MCF 10A (cell line): ENCODE measurements at places on chromosomes 3 and 15. TPM values are rescaled to one million over a fixed set of nuclear protein-coding genes. Genes with fewer than 3 reads are reported as not detected.

The MYRIP gene
- total RNA-seq, result 0.10 and 0.19 TPM in 2 replicates

The DNAH1 gene
- total RNA-seq, result 3.0 and 7.6 TPM in 2 replicates

The IQCF2 gene
- not detected in 2 replicates for total RNA-seq

The SAMMSON gene
- total RNA-seq, result not detected in 2 replicates

The SFMBT1 gene
- total RNA-seq, result 11.5 and 11.8 TPM in 2 replicates

The CD96 gene
- total RNA-seq, result 0.09 TPM in 1 of 2 replicates, not detected in the other

The C3orf85 gene
- total RNA-seq, result not detected in 2 replicates

DNA sequence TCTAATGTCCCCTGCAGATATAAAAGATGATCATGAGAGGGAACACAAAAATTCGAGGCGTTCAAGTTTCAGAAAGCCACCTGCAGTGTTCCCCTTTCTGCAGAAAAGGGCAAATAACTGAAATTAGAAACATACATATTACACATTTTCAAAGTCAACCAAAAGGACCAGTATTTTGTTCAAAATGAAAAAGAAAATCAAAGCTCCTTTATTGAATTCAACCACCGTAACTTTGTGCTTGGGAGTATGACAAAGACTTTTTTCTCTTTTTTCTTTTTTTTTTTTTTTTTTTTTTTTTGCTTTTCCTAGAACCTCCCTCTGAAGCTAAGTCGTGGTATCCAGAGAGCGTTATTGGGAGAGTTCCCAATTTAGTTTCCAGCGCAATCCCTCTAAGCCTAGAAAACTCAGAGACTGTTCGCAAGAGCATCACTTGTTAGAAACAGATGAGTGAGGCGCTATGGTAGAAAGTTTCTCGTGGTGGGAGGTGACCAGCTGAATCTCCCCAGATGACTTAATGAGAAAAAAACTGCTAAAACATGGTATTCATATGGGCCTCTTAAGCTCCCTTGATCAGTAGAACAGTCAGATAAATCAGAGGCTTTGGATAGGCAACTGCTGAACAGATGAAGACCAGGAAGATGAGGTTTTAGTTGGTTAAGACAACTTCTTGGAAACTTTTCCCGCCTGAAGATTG is 77.4 kb downstream of the MB21D2 start:
- H3K4me3 ChIP-seq, result no peak overlapping the region
- no peaks in the 10 kb centered on the region for H3K27me3 ChIP-seq
- H3K27ac ChIP-seq, result no peak overlapping the region
- no peaks in the 10 kb centered on the region for H3K36me3 ChIP-seq
- no peak for DNase-seq
- H3K4me1 ChIP-seq, result no peaks in the 10 kb centered on the region

- H3K36me3 ChIP-seq, result no peaks in the 10 kb centered on the region
- H3K4me1 ChIP-seq, result peaks cover 8% of the 10 kb centered on the region
- H3K27me3 ChIP-seq, result no peaks in the 10 kb centered on the region
These were observed 14.9 kb upstream of the CTNNB1 start for GRCh38 chr3:41184394-41184793.

- H3K4me1 ChIP-seq, result peaks cover 7% of the 10 kb centered on the region
- no peaks in the 10 kb centered on the region for H3K27me3 ChIP-seq
- H3K4me3 ChIP-seq, result no peak overlapping the region
- no peak for DNase-seq
These were observed 75.1 kb upstream of the TRIM42 start for GRCh38 chr3:140602781-140603180.

DNA sequence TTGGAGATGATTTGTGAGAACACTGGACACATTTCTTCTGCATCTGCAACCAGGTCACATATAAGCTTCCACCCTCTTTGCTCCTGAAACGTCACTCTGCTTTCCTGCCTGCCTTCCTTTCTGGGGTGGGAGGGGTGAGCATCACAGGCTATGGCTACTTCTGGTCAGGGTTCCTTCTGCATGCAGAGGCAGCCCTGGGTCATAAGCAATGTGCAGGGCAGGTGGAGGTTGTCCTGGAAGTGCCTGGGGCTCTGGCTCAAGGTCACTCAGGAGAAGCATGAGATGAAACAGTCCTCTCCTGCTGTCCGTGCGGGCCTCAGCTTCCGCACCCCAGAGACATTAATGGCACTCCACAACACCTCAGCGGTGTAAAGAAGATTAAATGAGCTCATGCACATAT is 15.1 kb downstream of the SLC6A20 start:
- no peaks in the 10 kb centered on the region for H3K36me3 ChIP-seq
- no peak overlapping the region for H3K4me3 ChIP-seq
- no peaks in the 10 kb centered on the region for H3K4me1 ChIP-seq
- no peak overlapping the region for H3K27ac ChIP-seq
- peaks cover 13% of the 10 kb centered on the region for H3K27me3 ChIP-seq

DNA sequence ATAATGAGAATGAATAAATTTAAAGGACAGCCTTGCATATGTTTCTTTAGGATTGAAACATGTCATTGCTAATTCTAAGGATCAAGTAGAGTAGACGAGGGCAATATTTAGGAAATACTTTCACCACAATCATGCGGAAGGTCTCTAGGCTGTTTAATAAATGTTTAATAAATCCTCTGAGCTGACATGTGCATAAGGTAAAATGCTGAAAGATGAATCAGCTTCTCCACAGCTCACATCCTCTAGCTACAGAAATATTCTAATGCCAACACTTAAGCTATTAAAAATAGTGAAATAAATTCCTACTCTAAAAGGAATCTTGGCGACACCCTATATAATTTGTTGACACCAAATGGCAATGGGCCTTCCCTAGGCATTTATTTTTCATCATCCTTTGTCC is 407.3 kb downstream of the TBL1XR1 start:
- no peaks in the 10 kb centered on the region for H3K4me1 ChIP-seq
- H3K27ac ChIP-seq, result no peak overlapping the region
- no peak for DNase-seq
- no peaks in the 10 kb centered on the region for H3K27me3 ChIP-seq

DNA sequence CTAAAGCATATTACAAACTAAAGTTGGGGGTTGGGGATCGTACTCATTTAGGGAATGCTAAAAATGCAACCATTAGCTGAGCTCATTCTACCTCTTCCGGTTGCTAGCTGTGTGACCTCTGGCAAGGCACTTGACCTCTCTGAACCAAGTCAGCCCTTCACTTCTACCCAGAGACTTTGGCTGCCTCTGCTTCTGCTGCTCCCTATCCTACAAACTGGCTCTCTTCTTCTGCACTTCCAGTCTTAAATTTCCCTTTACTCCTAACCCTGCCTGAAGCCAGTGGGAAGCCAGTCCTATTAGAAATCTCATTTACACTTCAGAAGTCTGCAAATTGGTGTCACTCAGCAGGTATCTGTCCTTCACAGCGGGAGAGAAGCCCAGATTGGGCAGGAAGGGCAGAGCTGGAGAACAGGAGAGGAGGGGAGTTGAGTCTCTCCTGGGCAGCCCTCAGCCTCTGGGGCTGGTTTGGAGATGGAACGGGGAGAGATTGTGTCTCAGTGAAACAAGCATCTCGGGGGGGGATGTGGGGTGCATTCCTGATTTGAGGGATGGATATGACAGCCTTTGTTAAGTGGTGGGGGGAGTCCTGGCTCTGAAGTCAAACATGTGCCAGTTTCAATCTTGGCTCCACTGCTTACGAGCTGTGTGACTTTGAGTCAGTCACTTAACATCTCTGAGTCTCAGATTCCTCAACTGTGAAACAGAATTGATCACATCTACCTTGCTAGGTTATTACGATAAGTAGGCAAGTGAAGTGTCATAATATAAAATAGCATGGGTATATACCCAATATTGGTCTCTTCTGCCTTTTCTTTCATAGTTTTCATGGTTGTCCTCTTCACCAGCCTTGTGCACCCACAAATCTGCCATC is 7.8 kb upstream of the AEN start:
- H3K4me1 ChIP-seq, result no peaks in the 10 kb centered on the region
- no peak overlapping the region for H3K4me3 ChIP-seq
- H3K27me3 ChIP-seq, result peaks cover 33% of the 10 kb centered on the region
- no peak for DNase-seq
- no peaks in the 10 kb centered on the region for H3K36me3 ChIP-seq

GRCh38 chr3:190455828-190456227 is 6.1 kb upstream of the TMEM207 start:
- H3K36me3 ChIP-seq, result no peaks in the 10 kb centered on the region
- H3K4me1 ChIP-seq, result no peaks in the 10 kb centered on the region
- no peak overlapping the region for H3K4me3 ChIP-seq
- no peak overlapping the region for H3K27ac ChIP-seq

GRCh38 chr3:27666708-27667107 is 55.4 kb downstream of the EOMES start:
- H3K36me3 ChIP-seq, result peaks cover 11% of the 10 kb centered on the region
- H3K27ac ChIP-seq, result no peak overlapping the region
- H3K4me1 ChIP-seq, result no peaks in the 10 kb centered on the region

- H3K4me1 ChIP-seq, result peaks cover 12% of the 10 kb centered on the region
- peaks cover 12% of the 10 kb centered on the region for H3K27me3 ChIP-seq
- H3K27ac ChIP-seq, result no peak overlapping the region
- DNase-seq, result no peak
These were observed 5.0 kb upstream of the HES1 start for GRCh38 chr3:194130807-194131589.

DNA sequence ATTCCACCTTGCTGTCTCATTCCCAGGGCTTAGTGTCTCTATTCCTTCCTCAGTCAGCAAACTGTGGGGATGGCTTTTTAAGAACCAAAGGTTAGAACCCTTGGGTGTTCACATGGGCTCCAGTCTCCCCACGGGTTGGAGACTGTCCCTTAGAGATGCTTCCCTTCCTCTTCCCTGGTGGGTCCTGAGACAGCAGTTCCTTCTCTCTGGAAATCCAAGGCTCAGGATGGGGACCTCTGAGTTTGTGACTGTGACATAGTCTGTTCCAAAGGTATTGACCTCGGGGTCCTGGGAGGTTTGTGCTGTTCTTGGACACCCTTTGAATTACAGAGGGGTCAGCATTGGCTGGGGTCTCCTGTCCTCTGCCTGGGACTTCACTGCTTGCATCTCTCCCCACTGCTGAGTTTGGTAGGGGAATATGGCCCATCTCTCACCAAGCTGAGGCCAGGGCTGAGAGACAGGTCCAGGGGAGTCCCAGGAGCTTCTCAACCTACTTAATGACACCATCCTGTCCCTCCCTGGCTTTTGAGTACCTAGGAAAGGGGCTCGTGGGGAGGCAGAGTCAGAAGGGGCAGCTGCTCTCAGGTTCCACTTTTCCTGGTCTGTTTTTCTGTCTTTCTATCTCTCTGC is 1.5 kb downstream of the GRM2 start:
- no peak for DNase-seq
- no peak overlapping the region for H3K4me3 ChIP-seq
- no peaks in the 10 kb centered on the region for H3K27me3 ChIP-seq
- no peaks in the 10 kb centered on the region for H3K4me1 ChIP-seq
- peaks cover 19% of the 10 kb centered on the region for H3K36me3 ChIP-seq

DNA sequence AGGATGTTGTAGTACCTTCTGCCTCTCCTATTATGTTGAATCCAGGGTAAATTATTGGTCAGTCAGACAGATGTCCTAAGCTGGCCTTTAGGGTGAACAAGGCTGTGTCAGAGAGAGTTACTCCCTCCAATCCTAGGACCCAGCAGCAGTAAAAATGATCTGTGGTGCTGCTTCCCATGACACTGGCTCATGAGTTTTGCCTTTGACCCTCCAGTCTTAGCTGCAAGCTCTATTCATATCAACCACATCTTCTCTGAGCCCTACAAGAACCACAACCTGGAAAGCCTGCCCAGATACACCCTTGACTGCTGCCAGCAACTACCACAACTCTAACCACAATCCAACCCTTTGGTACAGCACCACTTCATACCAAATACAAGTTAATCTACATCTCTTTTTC is 27.2 kb upstream of the PHLDB2 start:
- DNase-seq, result no peak
- no peak overlapping the region for H3K27ac ChIP-seq
- H3K27me3 ChIP-seq, result no peaks in the 10 kb centered on the region
- H3K4me3 ChIP-seq, result no peak overlapping the region

DNA sequence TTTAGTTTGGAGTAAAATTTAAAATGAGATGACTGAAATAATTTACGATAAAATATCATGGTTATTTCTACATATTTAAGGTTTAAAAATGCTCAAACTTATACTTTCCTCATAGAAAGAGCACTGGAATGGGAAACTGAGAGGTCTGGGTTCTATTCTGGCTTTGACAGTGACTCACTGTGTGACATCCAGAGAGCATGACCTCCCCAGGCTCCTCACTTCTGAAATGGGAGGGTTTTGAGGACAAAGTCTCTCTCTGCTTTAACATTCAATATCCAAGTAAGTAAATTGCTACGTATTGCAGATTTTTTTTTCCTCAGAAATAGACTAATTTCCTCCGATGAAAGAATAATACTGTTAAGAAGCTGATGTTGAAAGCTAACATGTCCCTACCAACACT is 234.7 kb downstream of the TIGIT start:
- no peak overlapping the region for H3K27ac ChIP-seq
- no peak overlapping the region for H3K4me3 ChIP-seq
- H3K4me1 ChIP-seq, result no peaks in the 10 kb centered on the region
- H3K27me3 ChIP-seq, result no peaks in the 10 kb centered on the region
- no peaks in the 10 kb centered on the region for H3K36me3 ChIP-seq

GRCh38 chr15:63891079-63891767 is 57.5 kb upstream of the HERC1 start:
- H3K36me3 ChIP-seq, result no peaks in the 10 kb centered on the region
- H3K27ac ChIP-seq, result no peak overlapping the region
- peak; percentile 83 for DNase-seq
- no peak overlapping the region for H3K4me3 ChIP-seq
- no peaks in the 10 kb centered on the region for H3K27me3 ChIP-seq
- H3K4me1 ChIP-seq, result no peaks in the 10 kb centered on the region

DNA sequence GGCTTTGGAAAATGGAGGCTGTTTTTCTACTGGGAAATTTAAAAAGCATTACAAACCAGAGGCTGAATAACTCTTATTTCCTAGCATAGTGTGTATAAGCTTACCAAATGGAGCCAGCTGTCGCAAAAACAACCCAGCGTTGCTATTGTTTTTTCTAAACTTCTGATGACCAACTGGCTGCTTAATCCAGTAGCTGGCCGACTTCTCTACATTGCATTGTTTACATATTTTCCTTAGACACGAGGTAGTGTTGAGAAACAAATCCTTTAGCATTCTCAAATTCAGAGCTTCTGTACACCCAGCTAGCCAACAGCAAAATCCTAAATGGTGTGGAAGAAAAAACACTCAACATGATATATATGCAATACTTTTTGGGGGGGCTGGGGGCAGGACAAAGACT is 161.0 kb upstream of the ADAMTS9 start:
- H3K4me3 ChIP-seq, result no peak overlapping the region
- no peaks in the 10 kb centered on the region for H3K4me1 ChIP-seq
- H3K27ac ChIP-seq, result no peak overlapping the region
- H3K27me3 ChIP-seq, result no peaks in the 10 kb centered on the region
- H3K36me3 ChIP-seq, result no peaks in the 10 kb centered on the region
- DNase-seq, result no peak

DNA sequence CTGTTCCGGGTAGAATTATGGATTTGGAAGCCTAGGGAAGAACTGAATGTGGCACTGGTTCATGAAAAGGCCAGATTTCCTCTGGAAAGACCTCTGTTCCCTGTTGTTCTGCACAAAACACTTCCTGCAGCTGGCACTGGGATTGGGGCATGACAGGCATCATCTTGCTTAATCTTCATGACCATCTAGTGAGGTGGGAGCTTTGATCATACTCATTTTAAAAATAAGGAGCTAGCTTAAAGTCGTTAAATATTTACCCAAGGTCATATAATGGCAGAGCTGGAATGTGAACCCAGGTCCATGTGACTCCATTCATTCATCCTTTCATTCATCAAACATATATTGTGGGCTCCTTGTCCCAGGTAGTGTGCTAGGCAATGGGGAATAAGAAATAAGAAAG is 40.4 kb downstream of the EBLN2 start:
- H3K4me1 ChIP-seq, result no peaks in the 10 kb centered on the region
- no peak overlapping the region for H3K4me3 ChIP-seq
- no peaks in the 10 kb centered on the region for H3K36me3 ChIP-seq
- DNase-seq, result no peak

GRCh38 chr3:69536306-69537020 is 150.6 kb upstream of the FRMD4B start:
- no peak overlapping the region for H3K4me3 ChIP-seq
- H3K27me3 ChIP-seq, result no peaks in the 10 kb centered on the region
- no peaks in the 10 kb centered on the region for H3K36me3 ChIP-seq
- no peak overlapping the region for H3K27ac ChIP-seq
- DNase-seq, result no peak
